ENCODE measurements at places on chromosomes 2 and 18. TPM values are rescaled to one million over a fixed set of nuclear protein-coding genes. Genes with fewer than 3 reads are reported as not detected.

Gene LDAH
- total RNA-seq = 43.6 TPM

Gene PSMA8
- total RNA-seq = 6.3 TPM

Gene TYW5
- 11.1 TPM for total RNA-seq

Gene TCF23
- total RNA-seq = 1.7 TPM

Gene WNT10A
- total RNA-seq = 3.6 TPM

Gene CLEC4F
- total RNA-seq = not detected

Gene COL3A1
- 35,960 TPM for total RNA-seq

Gene ITGB1BP1
- 57.8 TPM for total RNA-seq

Gene LIPG
- 6.7 TPM for total RNA-seq

Gene SERPINB3
- total RNA-seq = 0.96 TPM

Gene TRABD2A
- total RNA-seq = 4.8 TPM

Gene MYOM1
- total RNA-seq = 42.6 TPM

Gene CXCR1
- total RNA-seq = 2.9 TPM

Gene CYP26B1
- total RNA-seq = 0.48 TPM

Gene GPR35
- total RNA-seq = 3.1 TPM

Gene ALPP
- total RNA-seq = not detected

Gene REG3G
- total RNA-seq = 1.7 TPM

Gene PTH2R
- total RNA-seq = not detected

Gene HRH4
- total RNA-seq = 0.48 TPM

Gene IL36G
- total RNA-seq = not detected

Gene RAB6C
- 1.9 TPM for total RNA-seq

Gene PRADC1
- 2.2 TPM for total RNA-seq

Gene SULT1C3
- total RNA-seq = not detected

Gene ZNF142
- total RNA-seq = 5.1 TPM

Gene ANKRD30BL
- 1.7 TPM for total RNA-seq

Data from umbilical cord (tissue), 2 donors.